ENCODE measurements at places on chromosomes 1 and 21.

- no peak for DNase-seq
Observed at GRCh38 chr1:27554759-27555699, 48.9 kb downstream of the AHDC1 start.

DNA sequence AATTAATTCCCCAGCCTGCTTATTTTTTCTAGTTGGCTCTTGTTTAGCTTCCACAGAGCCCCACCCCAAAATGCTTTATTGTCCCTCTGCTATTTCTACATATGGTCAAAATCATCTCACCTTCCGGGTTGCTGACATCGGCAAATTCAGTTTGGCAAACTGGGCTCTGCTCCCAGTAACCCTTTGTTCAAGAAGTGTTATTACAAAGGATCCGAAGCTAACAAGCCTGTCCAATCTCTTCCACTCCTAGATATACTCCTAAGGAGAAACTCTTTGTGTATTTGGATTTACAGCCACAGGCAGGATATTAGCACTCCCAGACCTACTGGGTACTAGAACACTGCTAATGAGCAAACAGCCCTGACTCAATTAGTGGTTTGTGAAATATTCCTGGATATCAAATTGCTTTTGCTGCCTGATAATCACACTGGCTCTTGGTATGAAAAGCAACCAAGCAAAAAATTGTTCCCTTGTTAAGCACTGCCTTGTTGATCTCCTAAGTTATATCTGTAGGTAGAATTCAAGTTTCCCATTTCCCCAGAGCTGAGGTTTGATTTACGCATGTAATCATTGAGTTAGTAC is 4.0 kb downstream of the JUN start:
- no peak for DNase-seq

- no peak for DNase-seq
Observed at GRCh38 chr1:53893999-53894636, at the start of gene DIO1. DIO1 (plus strand) TSS chr1:53894187; CDS start chr1:53894211, 24 bp downstream.

- peak; percentile 54 for DNase-seq
Observed at GRCh38 chr1:225999912-226000337, 782 bp upstream of the SDE2 start.

- no peak for DNase-seq
Observed at GRCh38 chr1:29586991-29587745, 350.8 kb downstream of the PTPRU start.

DNA sequence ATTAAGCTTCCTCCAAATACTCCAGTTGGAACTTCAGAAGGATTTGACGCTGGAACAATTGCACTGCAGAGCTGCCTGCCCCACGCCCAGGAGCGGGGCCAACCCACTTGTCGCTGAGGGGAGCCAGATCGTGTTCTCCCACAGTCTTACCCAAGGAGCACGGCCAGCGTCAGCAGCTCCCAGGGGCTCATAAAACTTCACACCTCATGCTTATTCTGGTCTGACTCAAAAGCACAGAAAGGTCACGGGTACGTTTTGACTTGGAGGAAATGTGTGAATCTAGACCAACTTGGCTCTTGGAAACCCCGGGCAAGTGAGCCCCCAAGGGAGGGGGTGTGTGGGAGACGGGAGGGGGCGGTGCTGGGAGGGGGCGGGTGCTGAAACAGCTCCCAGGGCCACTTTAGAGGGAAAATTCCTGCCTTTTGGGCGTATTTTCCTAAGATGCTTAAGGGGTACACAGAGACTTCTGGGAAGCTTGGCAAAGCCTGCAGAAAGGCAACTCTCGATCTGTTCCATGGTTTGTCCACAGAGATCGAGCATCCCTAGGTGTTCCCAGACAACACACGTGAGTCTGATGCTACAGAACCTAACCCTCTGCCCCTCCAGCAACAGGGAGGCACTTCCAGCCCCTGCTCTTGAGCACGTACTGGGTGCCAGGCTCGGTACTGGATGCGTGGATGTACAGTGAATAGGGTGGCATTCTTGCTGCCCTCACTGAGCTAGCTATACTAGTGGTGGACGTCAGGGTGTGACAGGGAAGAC is 98.9 kb downstream of the DHRS3 start:
- DNase-seq, result peak; percentile 75

DNA sequence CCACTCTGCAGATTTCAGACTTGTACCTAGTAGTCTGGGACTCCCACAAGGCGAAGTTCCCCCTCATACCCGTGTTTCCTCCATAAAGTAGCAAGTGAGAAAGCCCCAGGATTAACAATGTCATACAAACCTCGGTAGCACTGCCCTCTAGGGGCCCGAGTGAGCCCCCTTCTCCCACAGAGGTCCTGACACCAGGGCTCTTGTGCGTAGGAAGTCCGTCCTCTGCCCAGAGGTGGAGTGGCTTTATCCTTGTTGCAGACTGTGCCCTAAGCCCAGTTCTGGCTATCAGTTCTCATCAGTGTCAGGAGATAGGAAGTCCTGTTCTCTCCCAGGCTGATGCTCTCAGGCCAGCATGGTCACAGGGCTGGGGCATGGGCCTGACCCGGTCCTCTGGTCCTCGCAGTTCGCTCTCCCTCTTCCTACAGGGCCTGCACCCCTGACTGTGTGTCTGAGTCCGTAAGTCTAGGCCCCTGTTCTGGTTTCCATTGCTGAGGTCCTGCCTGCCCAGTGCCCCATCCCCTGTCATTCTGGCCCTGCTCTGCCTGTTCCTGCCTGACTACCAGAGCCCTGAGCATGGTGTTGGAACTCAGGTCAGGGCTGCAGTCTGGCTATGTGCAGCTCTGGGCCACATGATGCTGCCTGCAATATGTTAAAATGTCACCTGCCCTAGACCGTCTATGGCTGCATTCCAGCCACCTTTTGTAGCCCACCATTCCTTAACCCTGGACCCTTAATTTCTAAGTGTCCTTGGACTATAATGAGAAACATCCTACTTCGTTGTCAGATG is 285.6 kb downstream of the ASTN1 start:
- DNase-seq, result no peak

GRCh38 chr1:201737352-201738060 is 91.5 kb upstream of the IPO9 start:
- no peak for DNase-seq

DNA sequence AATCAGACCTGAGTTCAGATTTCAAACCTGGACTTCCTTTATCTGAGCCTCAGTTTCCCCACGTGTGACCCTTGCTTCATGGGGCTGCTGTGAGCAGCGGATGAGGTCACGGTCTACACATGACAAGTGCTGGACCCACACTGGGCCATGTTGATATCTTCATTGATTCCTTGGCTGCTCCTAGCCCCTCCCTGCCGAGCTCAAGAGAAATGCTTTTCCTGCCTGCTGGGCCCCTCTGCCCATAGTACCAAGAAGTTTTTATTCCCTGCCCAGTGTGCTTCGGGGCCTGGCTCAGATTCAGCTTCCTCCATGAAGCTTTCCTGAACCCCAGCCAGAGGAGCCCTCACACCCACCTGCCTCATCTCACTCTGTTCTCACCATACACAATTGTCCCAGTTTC is 181.6 kb downstream of the PTPRU start:
- DNase-seq, result no peak

GRCh38 chr21:38751379-38752050 is 54.2 kb upstream of the ETS2 start:
- DNase-seq, result no peak
